ENCODE measurements at places on chromosomes 2 and 18.

GRCh38 chr2:213959589-213959988 is 451.3 kb upstream of the VWC2L start:
- DNase-seq = no peak

DNA sequence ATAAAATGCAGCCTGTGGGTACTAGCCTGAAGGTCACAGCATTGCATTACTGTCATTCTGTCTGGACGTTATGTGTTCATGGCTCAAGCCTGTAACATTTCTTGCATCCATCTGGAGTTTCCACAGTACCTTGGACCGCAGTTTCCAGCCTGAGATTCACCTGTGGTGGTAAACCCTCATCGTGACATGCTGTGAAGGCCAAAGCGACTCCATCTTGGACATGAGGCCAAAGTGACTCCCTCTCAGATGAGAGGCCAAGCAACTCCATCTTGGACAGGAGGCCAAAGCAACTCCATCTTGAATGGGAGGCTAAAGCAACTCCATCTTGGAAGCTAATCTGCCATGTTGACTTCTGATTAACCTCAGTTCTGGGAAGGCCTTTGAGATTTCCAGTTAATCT is 257.7 kb upstream of the MYT1L start:
- DNase-seq = no peak

- no peak for DNase-seq
These were observed 72.8 kb upstream of the ZEB2 start for GRCh38 chr2:144592500-144593256.

DNA sequence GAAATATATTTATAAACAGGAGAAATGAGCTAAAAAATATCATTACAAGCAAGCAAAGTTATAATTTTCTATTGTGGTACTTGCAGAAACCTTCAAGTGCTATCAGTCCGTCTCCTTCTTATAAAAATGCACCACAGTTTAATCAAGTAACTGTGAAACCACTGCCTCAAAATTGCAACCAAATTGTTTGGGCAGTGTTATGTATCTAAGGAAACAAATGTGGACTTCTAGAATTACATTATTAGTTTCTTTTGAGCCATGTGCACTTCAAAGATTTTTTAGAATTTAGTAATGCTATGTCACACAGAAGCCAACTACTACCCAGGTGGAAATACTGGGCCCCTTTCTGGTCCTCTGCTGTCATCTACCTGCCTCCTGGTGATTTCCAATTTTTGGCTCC is 495.6 kb downstream of the NYAP2 start:
- DNase-seq = no peak

DNA sequence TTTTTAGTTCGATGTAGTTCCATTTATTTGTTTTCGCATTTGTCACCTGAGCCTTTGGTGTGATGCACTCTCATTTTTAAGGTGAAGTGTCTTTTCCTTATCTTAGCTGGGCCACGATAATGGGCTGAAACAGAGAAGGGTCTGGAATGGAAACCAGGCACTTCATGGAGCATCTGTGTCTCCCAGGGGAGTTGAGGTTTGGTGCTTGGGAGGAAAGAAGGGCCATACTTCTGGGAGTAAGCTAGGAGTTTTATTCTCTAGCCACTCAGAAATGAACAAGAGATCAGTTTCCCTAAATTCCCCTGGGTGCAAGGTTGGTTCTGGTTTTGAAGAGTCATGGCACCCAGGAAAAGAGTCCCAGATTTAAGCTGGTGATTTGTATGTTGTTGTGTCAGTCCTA is 179.4 kb upstream of the CXCR4 start:
- no peak for DNase-seq

DNA sequence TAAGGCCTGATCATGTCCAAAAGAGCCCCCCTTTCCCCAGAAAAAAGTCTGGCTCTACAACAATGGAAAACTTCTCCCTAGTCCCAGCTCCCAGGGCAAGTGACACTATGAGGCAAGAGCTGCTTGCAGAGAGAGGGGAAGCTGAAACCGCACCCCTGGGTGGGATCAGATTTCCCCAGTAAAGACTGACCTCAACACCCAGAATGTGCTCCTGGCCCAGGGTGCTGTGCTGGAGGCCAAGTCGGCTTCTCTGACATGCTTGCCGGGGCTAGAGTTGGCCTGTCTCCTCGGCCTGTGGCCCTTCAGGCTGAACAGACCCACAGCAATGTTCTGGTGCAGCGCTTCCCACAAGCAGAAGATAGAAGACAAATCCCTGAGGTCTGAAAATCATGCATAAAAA is 18.4 kb upstream of the ST8SIA3 start:
- no peak for DNase-seq

GRCh38 chr2:83340424-83340823 is 1118.7 kb downstream of the SUCLG1 start:
- no peak for DNase-seq

Measured in activated T-cell treated with anti-CD3 and anti-CD28 coated beads for 24 hours (primary cell).